Dorsolateral prefrontal cortex (tissue), 122 donors: ENCODE measurements at places on chromosomes 11 and 22. TPM values are rescaled to one million over a fixed set of nuclear protein-coding genes. Genes with fewer than 3 reads are reported as not detected.

- peak; percentile 24 for DNase-seq
These were observed 497.1 kb downstream of the BRD1 start for GRCh38 chr22:49330421-49331222.

DNA sequence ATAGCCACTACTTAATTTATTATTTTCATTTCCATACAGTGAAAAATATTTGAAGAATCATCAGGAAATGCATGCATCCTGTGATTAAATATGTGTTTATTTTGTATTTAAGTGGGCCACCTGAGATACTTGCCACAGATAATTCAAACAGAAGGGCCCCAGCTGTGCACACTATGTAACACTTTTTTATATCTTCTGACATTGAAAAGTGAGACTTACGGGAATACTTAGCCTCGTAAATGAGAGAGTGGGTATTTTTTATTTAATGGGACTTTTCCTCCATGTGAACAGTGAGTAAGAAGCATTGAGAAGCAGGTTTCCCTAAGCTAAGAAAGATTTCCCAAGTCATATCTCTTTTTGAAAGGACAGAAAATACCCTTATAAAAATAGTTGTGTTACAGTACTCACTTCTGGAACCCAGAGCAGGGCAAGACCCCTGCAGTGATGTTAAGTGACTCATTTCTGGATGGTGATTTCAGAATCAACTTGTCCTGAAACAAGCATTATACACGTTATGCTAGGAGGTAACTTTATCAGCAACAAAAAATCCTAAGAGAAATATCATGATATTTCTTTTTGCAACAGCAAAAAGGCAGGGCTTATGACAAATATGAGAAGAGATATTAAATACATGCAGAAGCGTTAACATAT, 478.1 kb upstream of the CHORDC1 start:
- DNase-seq: no peak

- no peak for DNase-seq
These were observed 73.1 kb upstream of the BARX2 start for GRCh38 chr11:129302386-129303101.

- no peak for DNase-seq
These were observed 12.5 kb downstream of the MARK2 start for GRCh38 chr11:63851364-63851763.

GRCh38 chr11:78504181-78504580, 70.5 kb downstream of the NARS2 start:
- DNase-seq: no peak

GRCh38 chr11:565921-566509, 5.2 kb downstream of the RASSF7 start:
- DNase-seq: no peak

GRCh38 chr11:117572129-117572528, 224.9 kb downstream of the DSCAML1 start:
- DNase-seq: no peak

- DNase-seq: no peak
These were observed 3.1 kb upstream of the EXPH5 start for GRCh38 chr11:108596701-108597100.

DNA sequence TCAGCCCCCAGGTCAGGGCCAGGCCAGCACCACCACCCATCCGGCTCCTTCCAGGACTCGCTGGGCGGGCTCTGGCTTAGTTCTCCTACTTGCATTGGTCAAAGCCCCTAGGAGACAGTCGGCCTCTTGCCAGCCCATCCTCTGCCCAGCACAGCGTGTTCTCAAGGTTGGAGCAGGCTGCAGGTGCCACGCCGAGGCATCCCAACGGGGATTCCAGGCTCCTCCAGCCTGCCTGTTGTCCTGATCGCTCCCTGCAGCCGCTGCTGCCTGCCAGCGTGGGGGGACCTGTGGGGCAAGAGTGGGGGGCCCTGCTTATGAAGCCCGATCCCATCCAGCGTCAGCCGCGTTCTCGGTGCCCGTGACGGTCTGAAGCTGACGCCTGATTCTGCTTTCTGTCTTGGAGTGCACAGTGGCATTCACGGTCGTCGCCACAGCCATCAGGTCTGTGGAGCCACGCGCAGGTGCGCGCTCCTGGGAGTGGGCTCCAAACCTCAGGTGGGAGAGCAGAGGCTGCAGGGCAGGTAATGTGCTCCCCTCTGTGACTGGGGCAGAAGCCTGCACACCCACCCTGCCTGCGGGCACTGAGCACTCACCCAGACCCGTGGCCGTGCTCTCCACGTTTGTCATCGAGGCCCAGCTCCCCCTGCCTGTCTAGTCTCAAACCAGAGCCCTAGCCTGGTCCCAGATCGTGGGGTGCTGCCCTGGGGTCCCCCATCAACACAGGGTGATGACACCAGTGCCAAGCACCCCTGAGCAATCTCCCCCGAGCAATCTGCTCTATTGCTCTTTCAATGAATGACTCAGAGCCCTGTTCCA, 991.6 kb downstream of the BRD1 start:
- no peak for DNase-seq

Gene SCGB2A2
- not detected for total RNA-seq

Gene OR8D1
- total RNA-seq: not detected

Gene GRM5
- 125 TPM for total RNA-seq

Gene BBOX1
- total RNA-seq: 8.0 TPM

Gene OR4A16
- not detected for total RNA-seq
